ENCODE measurements at places on chromosomes 7 and 10. TPM values are rescaled to one million over a fixed set of nuclear protein-coding genes. Genes with fewer than 3 reads are reported as not detected.

DNA sequence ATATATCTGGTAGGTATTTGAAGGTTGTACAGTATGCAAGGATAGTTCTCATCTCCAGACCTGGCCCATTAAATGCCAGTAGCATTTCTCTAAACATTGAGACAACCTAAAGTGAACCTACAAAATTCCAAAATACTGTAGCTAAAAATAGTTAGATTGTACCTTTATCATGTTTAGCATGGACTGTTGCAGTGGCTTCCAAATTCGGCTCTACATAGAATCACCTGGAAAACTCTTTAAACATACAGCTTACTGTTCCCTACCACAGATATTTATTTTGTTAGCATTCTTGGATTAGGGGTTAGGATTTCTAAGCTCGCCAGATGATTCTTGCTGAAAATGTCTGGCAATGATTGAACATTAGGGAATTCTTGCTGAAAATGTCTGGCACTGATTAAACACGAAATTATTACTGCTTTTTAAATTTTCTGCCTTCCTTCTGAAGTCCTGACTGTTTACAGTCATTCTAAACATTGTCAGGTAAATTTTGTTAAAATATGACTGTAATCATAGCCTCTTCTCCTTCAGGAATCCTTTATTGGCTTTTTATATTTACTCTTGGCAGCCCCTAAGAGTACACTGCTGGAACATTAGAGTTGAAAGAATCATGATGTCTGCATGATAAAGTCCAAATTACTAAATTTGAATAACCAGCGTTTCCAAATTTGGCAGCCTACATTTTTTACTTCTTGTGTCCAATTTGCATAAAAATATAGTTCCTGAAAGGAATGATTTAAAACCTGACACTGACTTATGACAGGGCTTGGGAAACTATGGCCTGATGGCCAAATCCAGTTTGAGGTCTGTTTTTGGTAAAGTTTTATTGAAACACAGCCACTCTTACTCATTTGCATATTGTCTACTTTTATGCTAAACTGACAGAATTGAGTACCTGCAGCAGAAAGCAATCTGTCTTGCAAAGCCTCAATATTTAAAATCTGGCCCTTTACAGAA, 40.3 kb downstream of the SHOC2 start:
- DNase-seq, result no peak

GRCh38 chr7:4103352-4104091, 578.6 kb upstream of the FOXK1 start:
- peak; percentile 62 for DNase-seq

DNA sequence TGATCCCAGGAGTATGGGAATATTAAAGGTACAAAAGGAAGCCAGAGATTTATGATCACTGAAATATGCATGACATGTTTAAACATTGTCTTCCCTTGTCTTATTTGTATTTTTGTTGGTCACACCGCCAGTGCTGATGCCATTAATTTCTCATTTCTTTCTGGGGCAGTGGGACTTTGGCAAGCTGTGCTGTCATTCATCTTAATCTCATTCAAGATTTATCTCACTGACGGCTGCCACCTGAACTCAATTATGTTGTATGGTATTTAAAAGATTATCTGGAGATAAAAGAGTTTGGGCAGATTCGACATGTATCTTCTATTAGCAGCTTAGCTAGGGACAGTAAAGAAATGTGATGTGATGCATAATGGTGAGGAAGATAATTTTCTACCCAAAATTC, 284.9 kb upstream of the PLXDC2 start:
- DNase-seq, result no peak

DNA sequence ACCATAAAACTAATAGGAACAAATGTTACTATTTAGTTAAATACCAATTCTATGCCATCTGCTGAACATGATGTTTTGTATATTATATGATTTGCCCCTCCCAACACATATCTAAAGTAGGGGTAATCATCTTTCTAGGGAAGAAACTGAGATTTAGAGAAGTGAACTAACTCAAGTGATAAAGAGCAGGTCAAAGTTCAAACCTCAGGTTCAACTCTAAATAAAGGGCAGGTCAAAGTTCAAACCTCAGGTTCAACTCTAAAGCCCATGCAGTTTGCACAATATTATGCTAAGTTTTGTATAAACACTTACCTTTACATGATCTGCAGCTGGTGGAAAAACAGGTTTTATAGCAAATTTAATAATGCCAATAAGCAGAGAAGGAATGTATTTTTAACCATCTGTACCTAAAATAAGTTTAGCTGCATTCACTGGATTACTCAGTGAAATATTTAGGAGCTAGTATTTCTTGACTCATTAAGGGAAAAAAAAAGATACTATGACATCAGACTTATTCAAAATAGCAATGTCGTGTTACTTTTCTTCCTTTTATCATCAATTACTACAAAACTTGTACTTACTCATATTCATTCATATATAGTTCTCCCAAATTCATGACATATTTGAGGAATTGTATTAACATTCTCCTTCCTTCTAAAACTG, 1194.3 kb upstream of the CELF2 start:
- no peak for DNase-seq

DNA sequence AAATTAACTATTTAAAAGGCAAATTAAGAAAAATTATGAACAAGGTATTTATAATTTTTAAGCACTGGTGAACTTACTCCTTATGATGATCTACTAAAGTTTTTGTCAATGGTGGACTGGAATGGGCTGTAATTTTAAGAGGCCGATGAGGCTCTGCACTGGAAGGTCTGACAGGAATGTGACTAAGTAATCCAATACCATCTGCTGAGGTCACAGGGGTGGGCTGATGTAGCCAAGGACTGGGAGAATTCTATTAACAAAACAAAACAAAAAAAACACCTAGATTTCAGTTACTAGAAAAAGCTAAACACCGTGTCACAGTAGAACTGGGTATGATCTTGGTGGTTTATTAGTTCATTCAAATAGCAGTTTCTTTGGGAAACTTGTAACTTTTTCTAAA, 75.9 kb downstream of the NRBF2 start:
- peak; percentile 55 for DNase-seq

GRCh38 chr7:94277236-94277635, 117.5 kb upstream of the COL1A2 start:
- no peak for DNase-seq

GRCh38 chr7:9210114-9210513, 776.7 kb downstream of the NXPH1 start:
- no peak for DNase-seq

DNA sequence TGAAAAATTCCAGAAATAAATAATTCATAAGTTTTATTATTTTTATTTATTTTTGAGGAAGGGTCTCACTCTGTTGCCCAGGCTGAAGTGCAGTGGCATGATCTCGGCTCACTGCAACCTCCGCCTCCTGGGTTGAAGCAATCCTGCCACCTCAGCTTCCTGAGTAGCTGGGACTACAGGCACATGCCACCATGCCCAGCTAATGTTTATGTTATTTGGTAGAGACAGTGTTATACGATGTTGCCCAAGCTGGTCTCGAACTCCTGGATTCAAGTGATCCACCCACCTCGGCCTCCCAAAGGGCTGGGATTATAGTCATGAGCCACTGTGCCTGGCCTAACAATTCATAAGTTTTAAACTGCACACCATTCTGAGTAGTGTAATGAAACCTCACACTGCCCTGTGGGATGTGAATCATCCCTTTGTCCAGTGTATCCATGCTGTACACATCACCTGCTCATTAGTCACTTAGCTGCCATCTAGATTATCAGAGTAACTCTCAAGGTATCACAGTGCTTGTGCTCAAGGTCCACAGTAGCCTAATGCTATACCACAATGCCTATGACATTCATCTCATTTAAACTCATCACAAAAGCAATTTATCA, 17.9 kb downstream of the RTKN2 start:
- DNase-seq, result no peak

DNA sequence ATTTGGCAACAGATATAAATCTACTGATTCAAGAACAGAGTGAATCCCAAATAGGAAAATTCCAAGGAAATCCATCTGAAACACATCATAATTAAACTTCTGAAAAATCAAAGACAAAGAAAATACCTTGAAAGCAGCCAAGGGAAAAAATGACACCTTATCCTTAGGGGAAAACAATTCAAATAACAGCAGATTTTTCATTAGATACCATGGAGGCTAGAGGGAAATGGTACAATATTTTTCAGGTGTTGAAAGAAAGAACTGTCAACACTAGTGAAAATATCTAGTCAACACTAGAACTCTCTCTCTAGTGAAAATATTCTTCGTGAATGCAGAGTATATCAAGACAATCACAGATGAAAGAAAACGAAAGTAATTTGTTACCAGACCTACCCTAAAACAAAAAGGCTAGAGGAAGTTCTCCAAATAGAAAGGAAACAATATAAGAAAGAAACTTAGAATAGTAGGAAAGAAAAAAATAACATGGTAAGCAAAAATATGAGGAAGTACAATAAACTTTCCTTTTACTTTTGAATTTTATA, 5.7 kb upstream of the FAM241B start:
- DNase-seq, result no peak

GRCh38 chr10:89655722-89656121, 10.7 kb upstream of the PANK1 start:
- no peak for DNase-seq

DNA sequence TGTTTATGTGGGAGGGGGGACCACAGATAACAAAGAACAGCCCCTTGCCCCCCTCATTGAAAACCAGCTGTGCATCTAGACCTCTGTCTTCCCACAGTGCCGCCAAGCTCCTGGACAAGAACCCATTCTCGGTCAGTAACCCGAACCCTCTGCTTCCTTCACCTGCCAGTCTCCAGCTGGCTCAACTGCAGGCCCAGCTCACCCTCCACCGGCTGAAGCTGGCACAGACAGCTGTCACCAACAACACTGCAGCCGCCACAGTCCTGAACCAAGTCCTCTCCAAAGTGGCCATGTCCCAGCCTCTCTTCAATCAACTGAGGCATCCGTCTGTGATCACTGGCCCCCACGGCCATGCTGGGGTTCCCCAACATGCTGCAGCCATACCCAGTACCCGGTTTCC, 91.0 kb upstream of the PDCD4 start:
- no peak for DNase-seq

DNA sequence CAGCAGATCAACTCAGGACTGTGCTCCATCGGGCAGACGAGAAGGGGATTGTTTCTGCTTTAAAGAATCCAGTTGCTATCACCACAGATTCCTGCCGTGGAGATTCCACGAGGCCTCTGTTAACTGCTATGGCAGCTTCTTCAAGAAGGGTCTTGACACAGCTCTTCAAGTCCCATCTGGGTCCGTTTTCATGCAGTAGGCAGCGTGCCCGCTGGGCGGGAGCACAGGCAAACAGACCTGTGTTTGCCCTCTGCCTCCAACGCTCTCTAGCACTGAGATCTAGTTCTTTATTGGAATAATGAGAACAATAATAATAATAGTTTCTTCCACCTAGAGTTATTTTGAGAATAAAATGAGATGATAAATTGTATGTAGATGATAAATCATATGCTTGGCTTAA, 127.2 kb upstream of the SP8 start:
- no peak for DNase-seq

GRCh38 chr10:103197174-103197573, 4.1 kb upstream of the NT5C2 start:
- DNase-seq, result no peak

GRCh38 chr10:71755179-71755879, 18.0 kb downstream of the VSIR start:
- DNase-seq, result no peak

GRCh38 chr7:145915679-145916078, 200.9 kb upstream of the CNTNAP2 start:
- DNase-seq, result no peak

DNA sequence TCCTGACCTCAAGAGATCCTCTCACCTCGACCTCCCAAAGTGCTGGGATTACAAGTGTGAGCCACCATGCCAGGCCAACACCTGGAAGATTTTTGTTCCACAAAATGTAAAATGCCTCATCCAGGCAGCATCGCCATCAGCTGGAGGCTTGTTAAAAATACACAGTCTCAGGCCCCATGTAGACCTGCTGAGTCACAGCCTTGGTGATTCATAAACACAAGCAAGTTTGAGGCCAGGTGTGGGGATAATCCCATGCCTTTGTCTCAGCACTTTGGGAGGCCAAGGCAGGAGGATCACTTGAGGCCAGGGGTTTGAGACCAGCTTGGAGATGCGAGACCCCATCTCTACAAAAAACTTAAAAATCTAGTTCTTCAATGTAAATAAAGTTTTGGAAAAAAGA, 49.1 kb upstream of the FOXK1 start:
- no peak for DNase-seq

DNA sequence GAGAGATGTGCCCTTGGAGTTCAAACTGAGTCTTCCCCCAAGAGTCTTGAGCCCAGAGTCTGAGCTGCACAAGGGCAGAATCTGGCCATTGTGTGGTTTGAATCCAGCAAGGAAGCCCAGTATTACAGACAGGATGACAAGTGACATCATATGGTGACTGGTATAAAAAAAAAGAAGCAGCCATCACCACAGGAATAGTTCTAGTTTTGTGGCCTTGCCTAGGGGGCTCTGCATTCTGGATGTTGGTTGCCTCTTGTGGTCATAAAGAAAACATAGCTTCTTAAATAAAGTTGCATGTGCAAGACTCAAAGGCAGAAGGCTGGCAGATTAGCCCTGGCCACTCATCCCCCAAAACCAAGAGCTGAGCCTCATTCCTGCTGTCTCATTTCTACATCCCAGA, 16.8 kb upstream of the LRRC72 start:
- no peak for DNase-seq

DNA sequence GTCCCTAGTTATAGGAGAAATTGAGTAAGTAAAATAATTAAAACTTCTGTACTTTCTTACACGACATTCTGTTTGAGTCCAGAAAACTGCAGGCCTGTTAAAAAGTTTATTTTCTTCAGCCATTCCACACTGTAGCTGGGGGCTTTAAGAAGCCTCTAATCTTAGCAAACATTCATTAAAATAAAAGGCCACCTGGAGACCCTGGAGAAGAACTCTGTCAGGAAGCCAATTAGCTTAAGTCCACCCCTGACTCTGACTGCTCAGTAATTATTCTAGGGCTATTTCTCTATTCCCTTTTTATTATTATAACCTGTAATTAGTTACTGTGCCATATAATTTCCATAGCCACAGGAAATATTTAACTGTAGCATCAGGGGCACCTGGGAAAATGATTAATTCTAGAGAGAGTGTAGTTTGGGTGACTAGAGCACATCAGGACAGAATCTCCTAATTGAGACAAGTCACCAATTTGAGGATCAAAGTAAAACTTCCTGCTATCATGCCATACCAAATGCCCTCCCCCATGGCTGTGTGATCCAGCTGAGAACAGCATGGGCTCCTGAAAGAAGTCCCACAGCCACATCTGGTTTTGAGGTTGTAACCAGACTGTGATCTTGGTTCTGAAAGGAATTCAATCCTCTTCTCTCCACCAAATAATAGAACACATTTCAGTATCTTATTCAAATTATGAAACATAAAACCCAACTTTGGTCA, 1302.3 kb downstream of the XPNPEP1 start:
- no peak for DNase-seq

- DNase-seq, result peak; percentile 10
Measured at GRCh38 chr10:78623578-78624215, 445.1 kb upstream of the ZMIZ1 start.

The GOLGA7B gene
- total RNA-seq, result 0.18 TPM

The LIPK gene
- not detected for total RNA-seq

The IL2RA gene
- not detected for total RNA-seq

The ARMC3 gene
- 2.0 TPM for total RNA-seq

The TAS2R5 gene
- 1.6 TPM for total RNA-seq

The TSPAN12 gene
- 50.3 TPM for total RNA-seq

The MMP21 gene
- total RNA-seq, result not detected

The PTPRN2 gene
- 1.2 TPM for total RNA-seq

The TMEM184A gene
- 4.5 TPM for total RNA-seq

The TAC1 gene
- not detected for total RNA-seq

The CALY gene
- 1.3 TPM for total RNA-seq

All from endodermal cell (in vitro differentiated cells).